Gastroesophageal sphincter (tissue), 4 donors: ENCODE measurements at places on chromosomes 1 and 21.

- peak; percentile 50 for ATAC-seq
Observed at GRCh38 chr1:225863167-225863566, 19.0 kb downstream of the TMEM63A start.

DNA sequence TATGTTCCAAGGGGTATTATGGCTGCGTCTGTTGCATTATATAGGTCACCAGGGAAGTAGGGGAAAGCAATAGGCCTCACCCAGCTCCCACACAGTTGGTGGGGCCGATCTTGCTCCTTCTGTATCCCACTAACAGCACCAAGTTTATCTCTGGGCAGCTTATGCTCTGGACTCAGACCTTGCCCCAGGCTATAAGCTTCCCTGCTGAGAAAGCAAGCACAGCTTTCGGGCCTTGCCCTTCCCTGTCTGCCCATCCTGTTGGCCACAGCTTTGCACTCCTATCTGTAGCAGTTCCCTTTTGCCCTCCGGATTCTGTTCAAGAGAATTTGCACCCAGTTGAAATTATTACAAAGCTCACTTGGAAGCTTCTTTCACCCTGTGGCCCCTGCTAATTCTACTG, 12.9 kb downstream of the KCNE1 start:
- ATAC-seq = no peak

DNA sequence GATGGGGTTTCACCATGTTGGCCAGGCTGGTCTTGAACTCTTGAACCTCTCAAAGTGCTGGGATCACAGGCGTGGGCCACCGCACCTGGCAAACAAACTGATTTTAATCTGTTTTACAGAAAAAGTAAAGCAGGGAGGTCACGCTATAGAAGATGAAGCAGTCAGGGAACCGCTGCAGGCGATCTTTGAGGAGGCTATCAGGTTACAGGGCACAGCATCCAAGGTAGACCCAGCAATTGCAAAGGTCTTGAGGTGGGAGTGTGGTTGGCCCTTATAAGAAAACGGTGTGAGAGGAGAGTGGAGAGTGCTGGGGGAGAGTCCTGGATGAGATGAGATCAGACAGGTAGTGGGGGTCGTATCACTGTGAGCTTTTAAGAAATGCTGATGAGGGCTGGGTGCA, 2.6 kb upstream of the TMCO4 start:
- ATAC-seq = no peak

- ATAC-seq = no peak
Observed at GRCh38 chr1:85849660-85850059, 141.4 kb upstream of the ZNHIT6 start.

GRCh38 chr1:109677459-109677858, 9.6 kb downstream of the GSTM2 start:
- ATAC-seq = no peak

DNA sequence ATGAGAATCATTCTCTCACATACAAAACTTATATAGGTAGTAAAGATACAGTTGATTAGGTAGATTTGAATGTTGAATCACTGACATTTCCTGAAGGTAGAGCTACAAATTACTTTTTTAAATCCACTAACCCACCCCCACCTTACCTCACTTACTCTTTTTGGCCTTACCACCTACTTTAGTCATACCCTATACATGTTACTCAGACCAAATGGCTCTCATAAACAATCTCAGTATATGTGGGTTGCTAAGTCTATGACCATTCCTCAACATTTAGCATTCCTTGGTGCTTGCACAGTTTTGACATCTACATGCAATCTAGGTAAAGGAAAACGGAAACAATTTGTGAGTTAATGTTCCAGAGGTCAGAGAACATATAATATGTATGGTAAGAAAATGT, 26.3 kb downstream of the SYDE2 start:
- ATAC-seq = no peak

GRCh38 chr1:20891091-20891490, 104.0 kb upstream of the HP1BP3 start:
- no peak for ATAC-seq

- no peak for ATAC-seq
Observed at GRCh38 chr1:20701446-20701845, 16.4 kb downstream of the KIF17 start.

- no peak for ATAC-seq
Observed at GRCh38 chr1:192941722-192942411, 117.3 kb downstream of the UCHL5 start.
